Glutamatergic neuron (in vitro differentiated cells): ENCODE measurements at places on chromosomes 11 and 22.

DNA sequence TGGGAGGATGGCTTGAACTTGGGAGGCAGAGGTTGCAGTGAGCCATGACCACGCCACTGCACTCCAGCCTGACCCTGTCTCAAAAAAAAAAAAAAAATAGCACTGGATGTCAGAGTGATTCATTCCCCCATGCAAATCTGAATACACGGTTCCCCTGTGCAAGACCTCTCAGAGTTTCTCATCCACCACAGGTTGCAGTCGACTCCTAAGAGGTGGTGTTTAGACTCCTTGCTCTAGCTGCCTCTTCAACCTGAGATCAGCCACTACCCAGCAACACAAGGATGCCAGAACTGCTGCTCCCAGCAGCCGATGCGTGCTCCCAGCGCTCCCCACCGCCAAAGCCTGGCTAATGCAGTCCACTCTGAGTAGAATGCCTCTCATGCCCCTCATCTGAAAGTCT, 97.5 kb downstream of the PARVA start:
- DNase-seq, result no peak

DNA sequence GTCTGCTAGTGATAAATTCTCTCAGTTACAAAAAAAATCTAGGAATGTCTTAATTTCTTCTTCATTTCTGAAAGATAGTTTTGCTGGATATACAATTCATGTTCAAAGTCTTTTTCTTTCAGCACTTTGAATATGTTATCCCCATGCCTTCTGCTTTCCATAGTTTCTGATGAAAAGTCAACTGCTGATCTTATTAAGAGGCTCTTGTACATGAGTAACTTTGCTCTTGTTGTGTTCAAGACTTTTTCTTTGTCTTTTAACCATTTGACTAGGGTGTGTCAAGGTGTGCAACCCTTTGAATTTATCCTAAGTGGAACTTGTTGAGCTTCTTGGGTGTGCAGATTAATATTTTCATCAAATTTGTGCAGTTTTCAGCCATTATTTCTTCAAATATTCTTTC, 22.1 kb upstream of the ACCSL start:
- DNase-seq, result no peak

DNA sequence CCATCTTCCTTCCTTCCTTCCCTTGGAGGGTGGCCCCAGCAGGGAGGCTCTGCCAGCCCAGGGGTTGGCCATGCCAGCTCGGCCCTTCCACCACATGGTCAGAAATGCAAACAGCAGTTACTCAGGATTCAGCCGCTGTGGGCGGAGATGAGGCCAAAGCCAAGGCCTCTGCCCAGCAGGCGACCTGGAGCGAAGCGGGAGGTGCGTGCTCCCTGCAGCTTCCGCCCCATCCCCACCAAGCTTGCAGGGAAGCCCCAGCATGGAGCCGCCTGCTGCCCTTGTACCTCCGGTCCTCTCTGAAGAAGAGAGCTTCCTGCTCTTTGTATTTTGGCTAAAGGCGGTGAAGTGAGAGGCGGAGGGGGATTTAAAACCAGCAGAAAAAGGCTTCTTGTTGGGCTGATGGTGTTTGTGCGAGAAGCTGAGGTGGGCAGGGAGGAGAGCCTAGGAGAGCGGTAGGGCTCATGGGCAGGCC, 50.4 kb downstream of the ANO1 start:
- DNase-seq, result no peak

DNA sequence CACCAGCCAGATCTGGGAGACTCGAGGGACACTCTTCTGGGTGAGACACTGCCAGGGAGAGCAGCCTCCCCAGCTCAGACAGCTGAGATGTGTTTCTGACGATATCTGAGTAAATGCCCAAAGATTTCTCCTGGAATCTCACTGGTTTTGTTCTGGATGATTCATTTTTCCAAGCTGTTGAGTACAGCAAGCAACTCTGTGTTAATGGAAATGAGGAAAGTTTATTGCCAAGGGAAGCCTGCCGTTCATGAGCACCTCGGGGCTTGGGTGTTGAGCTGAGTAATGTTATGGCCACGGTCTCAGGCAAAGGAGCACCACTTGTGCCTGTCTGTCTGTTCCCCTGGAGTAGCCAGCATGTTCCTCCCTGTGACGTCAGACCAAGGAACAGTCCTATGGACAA, 1132.4 kb downstream of the BRD1 start:
- DNase-seq, result no peak

- no peak for DNase-seq
Observed at GRCh38 chr22:28091486-28091885, 172.4 kb upstream of the PITPNB start.

DNA sequence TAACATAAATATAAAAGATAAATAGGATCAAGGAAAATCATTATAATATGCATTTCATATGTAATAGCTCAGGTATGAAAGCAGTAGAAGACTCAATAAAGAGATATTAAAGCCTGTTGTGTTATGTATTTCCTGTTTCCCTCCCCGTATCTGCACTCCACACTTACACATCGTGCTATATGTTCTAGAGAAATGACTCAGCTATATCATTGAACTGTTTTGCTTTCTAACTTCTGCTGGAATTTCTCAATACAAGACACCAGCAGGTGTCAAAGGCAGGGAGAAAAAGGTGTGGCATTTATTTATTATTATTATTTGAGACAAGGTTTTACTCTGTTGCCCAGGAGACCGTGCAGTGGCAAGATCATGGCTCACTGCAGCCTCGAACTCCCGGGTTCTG, 842.8 kb upstream of the CNTN5 start:
- no peak for DNase-seq

DNA sequence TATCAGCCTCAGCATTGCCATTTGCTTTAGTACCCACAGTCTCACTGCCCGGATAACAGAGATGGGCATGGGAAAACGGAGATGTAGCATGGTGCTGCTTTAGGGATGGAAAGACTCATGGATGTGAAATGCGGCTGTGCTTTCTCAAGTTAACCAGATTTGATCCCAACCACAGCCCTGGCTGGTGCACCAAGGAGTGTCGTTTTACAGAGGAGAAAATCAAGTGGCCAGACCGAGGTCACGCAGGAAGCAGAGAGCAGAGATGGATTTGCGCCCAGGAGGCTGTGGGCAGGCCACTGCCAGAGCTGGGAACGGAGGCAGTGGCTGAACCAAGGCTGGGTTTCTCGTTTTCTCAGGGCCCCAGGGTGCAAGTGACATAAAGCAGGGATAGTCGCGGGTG, 9.0 kb downstream of the MB start:
- no peak for DNase-seq
